ENCODE measurements at places on chromosomes 13 and 19.

- DNase-seq, result no peak
These were observed 2374.6 kb downstream of the PCDH9 start for GRCh38 chr13:64855506-64855905.

DNA sequence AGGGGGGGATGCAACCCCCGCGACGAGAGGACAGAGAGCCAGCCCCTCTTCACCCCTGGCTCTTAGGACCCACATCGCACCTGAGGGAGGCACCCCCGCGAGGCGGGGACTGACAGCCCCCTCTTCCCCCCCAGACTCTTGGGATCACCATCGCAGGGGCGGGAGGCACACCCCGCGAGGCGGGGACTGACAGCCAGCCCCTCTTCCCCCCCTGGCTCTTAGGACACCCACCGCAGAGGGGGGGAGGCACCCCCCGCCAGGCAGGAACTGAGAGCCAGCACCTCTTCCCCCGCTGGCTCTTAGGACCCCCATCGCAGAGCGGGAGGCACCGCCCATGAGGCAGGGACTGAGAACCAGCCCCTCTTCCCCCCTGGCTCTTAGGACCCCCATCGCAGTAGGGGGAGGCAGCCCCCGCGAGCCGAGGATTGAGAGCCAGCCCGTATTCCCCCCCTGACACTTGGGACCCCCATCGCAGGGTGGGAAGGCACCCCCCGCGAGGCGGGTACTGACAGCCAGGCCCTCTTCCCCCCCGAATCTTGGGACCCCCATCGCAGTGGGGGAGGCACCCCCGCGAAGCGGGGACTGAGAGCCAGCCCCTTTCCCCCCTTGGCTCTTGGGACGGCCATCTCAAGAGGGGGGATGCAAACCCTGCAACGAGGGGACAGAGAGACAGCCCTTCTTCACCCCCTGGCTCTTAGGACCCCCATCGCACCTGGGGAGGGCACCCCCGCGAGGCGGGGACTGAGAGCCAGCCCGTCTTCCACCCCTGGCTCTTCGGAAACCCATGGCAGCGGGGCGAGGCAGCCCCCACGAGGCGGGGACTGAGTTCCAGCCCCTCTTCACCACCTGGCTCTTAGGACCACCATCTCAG lies 2425.1 kb upstream of the PCDH20 start:
- no peak for DNase-seq

- DNase-seq, result no peak
These were observed 26.4 kb downstream of the C13orf46 start for GRCh38 chr13:113947311-113948033.

DNA sequence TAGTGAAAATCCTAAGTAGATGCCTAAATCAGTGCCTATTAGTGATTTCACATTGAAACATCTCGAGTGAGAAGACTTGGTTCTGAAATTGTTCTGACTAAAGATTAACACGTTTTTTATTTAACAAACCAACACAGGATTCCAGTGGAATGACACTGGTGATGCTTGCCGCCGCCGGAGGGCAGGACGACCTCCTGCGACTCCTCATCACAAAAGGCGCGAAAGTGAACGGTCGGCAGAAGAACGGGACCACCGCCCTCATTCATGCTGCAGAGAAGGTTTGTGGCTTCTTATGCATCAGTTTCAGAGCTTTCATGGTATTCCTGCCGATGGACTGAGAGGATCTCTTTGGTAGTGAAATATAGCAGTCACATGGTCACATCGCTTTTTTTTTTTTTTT lies 28.1 kb downstream of the MPHOSPH8 start:
- no peak for DNase-seq

- no peak for DNase-seq
These were observed 96.3 kb downstream of the DACH1 start for GRCh38 chr13:71770710-71771109.

DNA sequence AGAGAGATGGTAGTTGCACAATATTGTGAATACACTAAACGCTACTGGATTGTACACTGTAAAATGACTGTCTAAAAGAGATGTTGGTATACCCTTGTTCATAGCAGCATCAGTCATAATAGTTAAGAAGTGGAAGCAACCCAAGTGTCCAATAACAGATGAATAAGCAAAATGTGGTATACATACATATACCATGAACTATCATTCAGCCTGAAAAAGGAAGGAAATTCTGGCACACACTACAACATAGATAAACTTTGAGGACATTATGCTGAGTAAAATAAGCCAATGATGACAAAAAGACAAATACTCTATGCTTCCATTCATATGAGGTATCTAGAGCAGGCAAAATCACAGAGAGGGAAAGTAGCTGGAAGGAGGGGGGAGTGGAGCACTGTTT lies 16.0 kb downstream of the DZIP1 start:
- no peak for DNase-seq

- DNase-seq, result no peak
These were observed 680.9 kb upstream of the SGCG start for GRCh38 chr13:22499919-22500318.

GRCh38 chr19:10133596-10133995 lies 13.9 kb upstream of the EIF3G start:
- DNase-seq, result no peak
